ENCODE measurements at places on chromosomes 2 and 18.
A peak's percentile ranks its signal among the peaks of the same experiment; 100 is the strongest.

- DNase-seq: no peak
Measured at GRCh38 chr2:36562240-36562639, 35.7 kb downstream of the FEZ2 start.

- no peak for DNase-seq
Measured at GRCh38 chr2:45578056-45578843, 32.8 kb downstream of the SRBD1 start.

DNA sequence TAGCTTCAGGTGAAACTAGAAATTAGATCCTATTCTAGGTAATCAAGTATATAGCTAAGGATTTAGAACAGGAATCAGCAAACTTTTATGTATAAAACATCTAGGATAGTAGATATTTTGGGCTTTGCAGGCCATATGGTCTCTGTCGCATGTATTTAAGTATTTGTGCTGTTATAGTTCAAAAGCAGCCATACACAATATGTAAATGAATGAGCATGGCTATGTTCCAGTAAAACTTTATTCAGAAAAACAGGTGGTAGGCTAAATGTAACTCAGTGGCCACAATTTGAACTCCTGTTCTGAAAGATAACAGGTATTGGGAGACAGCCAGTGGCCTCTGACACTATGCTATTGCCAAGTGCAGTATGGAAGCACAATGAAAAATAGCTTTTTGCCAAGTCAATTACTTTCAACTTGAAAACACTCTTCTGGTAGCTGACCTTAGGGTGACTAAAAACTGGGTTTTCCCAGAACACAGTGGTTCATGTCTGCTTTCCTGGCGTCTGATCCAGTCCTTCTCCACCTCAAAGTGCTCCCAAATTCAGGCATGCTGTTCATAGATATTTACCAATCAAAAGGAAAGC is 304.7 kb upstream of the SYT4 start:
- DNase-seq: no peak

- peak; percentile 27 for DNase-seq
Measured at GRCh38 chr2:208175069-208175839, 11.9 kb upstream of the CRYGA start.

- DNase-seq: no peak
Measured at GRCh38 chr2:62540408-62541168, 34.6 kb upstream of the TMEM17 start.

DNA sequence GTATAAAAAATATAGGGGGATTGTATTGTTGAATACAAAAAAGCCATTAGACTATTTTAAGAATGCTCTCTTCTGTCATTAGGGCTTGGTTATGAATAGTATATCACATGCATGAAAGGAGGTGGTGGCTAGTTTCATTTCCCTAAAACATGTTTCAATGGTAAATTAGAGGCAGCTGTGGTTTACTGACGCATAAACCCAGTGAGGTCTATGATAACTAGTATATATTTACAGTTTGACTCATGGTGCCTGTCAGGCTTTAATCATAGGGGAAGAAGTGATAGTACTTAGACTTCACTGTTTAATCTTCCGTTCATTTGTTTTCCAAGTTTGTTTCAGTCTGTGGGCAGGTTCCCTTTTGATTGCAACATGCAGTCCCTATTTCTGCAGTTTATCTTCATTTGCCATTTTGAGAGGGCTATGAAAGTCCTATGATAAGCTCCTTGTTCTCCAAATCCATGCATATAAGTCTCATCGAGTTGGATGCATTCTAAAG is 55.1 kb upstream of the MAP4K3 start:
- DNase-seq: no peak

DNA sequence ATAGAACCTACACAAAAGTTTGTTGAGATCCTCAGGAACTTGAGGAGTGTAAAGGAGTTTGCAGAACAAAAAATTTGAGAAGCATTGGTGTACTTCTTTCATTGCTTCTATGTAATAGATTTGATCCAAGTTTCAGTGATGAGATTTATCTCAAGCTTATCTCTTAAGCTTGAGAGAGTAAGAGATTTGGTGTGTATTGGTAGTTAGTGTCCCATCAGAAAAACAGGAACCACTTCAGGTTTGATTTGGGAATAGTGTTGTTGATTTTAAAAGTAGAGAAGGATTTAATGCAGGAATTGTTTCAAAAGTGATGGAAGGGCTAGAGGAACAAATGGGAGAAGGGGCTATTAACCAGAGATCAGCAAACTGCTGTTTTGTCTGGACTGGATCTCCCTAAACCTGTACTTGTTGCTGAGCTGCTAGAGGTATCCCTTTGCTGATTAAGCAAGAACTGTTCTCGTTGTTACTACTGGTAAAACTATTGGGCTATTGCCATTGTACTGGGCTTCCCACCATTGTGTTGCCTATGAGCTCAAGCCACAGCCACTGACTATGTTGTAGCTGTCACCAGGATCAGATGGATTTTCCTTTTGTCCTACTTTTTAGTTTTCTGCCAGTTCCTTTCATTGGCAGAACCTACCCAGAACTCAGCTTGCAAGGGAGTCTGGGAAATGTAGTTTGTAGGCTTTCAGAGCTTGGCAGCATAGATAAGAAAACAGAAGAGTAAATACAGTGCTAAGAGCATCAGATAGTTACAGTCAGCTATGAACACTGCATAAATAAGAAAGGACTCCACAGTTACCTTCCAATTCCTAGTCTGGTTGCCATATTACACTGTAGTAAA is 39.3 kb downstream of the RAB10 start:
- DNase-seq: no peak

GRCh38 chr2:112156152-112156986 is 18.2 kb downstream of the FBLN7 start:
- peak; percentile 47 for DNase-seq

DNA sequence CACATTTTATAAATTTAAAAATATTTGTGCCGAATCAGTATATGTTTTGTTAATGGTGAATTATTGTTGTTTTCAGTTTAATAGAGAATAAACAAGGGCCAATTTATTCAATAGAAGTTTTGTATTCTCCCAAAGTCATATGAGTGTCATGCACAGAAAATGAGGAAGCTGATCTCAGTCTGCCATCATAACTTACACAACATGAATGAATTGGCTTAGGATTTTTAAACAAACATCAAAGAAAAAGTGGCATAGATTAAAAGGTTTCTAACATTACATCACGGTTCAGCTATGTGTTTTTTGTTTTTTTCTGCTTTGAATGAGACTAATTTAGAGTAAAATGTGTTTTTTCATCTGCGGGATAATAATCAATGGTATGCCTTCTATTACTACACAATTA is 123.4 kb upstream of the CTNNA2 start:
- no peak for DNase-seq

DNA sequence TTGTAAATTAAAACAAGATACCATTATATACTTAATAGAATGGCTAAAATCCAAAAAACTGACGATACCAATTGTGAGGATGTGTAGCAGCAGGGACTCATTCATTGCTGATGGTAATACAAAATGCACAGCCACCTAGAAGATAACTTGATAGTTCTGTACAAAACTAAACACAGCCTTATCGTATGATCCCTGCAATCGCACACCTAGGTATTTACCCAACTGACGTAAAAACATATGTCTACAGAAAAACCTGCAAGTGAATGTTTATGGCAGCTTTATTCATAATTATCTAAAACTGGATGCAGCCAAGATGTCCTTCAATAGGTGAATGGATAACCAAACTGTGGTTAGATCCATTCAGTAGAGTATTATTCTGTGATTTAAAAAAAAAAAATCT is 45.5 kb downstream of the TBC1D8 start:
- no peak for DNase-seq

- no peak for DNase-seq
Measured at GRCh38 chr2:189646521-189646920, 14.7 kb upstream of the ASNSD1 start.

DNA sequence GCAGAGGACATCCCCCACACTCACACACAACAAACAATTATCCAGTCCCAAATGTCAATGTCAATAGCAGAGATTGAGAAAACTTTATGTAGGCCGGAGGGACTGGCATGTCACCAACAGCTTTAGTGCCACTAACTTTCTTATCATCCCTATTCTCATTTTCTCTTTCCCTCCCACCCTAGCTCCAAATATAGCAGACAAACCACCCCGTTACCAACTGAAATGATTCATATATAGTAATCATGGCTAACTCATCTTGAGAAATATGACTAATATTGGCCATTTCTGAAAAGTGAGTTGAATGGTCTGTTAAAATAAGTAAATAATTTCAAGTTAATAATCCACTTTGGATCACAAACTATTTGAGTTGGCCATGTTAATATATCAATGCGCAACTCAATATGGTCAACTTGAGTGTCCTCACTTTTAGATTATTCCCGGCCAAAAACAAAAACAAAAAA is 242.1 kb upstream of the RND3 start:
- no peak for DNase-seq

DNA sequence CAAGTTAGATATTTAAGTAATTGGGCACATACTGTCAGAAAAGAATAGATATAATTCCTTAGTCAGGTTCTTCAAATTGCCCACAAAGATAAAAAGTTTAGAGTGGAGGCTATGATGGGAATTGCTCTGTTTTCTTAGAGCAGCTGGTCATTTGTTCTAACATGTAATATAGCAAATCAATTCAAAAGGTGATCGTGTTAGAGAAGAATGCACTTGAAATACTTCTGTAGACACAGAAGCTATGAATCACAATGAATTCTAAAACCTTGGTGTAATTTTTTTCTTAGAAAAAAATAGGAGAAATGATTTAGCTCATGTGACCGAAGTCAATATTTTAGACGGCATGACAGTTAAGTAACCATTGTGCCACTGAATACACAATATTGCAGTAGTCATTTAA is 918.1 kb upstream of the LRATD1 start:
- no peak for DNase-seq

DNA sequence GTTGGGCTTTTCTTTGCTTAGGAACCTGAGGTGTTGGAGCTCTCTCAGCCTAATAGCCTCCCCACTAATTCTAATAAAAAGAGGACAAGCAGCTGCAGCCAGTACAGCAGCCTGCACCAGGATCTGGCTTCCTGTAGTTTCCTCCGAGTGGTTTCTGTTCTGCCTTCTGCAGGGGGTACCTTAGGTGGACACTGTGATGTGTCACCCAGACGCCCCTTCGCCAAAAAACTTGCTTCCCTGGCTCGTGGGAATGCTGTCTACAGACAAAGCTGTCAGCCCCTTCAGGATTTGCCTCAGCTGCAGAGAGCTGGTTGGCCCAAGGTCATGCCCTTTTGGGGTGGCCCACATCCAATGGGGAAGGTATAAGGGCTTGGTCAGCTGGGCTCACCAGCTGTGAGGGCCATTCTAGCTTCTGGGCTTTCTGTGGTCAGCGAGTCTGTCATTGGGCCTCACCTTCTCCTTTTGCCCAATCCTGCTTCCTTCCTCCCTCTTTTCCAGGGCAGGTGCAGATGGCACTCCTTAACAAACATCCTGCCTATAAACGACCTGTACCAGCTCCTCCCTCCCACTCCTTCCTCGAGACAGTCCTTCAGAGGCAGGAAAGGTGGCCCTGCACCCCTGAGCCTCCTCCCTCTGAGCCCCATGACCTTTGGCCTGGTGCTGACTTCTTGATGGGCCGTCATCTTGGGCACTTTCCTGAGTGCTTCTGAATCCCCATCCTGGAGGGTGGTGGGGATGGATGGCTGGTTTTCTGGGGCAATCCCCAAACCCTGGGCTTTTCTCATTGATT is 44.0 kb upstream of the ROCK2 start:
- no peak for DNase-seq

DNA sequence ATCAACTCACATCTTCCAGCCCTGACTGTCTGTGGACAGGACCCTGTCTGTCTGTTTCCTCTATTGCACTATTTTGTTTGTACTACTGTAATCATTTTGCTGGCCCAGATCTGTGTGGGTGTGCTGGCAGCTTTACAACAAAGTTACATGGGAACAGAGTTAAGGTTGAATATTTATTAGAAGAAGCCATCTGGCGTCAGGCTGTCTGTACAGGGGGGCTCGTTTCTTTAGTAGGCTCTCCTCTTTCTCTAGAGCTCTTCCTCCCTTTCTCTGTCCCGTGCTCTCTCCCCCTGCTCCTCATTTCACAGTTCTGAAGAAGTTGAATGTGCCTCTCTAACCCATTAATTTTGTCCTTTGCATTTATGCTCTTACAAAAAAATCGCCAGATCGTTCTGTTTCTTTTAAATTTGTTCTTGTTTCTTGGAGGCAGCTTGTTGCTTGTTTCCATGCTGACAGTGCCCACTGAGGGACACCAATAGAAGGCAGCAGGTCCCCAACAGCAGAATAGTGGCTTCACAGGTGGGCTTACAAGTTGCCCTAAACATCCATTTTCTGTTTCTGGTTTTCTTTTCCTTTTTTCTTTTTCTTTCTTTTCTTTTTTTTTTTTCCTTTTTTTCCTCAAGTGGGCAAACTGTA is 315.2 kb upstream of the ZEB2 start:
- DNase-seq: no peak

- DNase-seq: no peak
Measured at GRCh38 chr2:119263656-119264055, 40.0 kb downstream of the STEAP3 start.

DNA sequence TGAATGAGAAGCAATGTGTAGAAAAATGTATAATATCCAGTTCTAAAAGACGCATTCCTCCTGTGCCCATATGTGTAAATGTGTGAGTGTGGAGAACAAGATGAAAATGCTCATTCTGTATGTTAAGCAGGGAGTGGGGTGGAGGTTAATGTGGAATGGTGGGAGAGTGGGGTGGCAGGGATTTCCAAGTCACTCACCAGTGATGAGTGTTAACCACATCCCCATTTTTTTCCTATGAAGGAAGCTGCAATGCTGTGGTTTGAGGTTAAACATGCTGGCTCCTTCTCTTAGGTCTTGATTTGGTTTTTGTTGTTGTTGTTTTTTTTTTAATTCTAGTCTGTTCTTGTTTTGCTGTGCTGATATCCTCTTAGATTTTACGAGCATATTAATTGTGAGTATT is 169.4 kb downstream of the NEDD4L start:
- no peak for DNase-seq

DNA sequence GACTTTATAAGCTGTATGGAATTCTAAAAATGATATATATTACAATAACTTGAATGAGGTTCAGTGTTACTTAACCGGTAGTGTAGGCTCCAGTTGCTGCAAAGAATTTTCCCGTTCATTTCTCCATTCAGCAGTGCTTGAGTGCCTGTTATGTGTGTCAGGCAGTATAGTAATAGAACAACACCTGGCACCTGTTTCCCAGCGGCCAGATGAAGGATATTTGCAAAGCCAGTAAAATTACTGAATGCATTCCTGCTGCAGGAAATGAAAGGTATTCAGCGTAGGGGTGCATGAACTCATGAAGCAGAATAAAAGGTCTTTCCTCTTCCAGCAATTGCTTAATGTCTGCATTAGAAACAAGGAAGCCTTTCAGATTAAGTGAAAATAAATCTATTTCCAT is 18.8 kb downstream of the YPEL5 start:
- DNase-seq: no peak

GRCh38 chr2:237053066-237053465 is 32.6 kb upstream of the COPS8 start:
- no peak for DNase-seq

DNA sequence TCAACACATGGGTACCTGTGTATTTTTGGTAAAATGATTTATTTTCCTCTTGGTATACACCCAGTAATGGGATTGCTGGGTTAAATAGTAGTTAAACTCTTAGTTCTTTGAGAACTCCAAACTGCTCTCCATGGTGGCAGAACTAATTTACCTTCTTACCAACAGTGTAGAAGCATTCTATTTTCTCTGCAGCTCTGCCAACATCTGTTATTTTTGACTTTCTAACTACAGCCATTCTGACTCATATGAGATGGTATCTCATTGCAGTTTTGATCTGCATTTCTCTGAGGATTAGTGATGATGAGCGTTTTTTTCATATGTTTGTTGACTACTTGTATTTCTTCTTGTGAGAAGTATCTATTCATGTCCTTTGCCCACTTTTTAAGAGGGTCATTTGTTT is 180.6 kb downstream of the FSIP2 start:
- no peak for DNase-seq

GRCh38 chr2:98737848-98738247 is 6.9 kb upstream of the MGAT4A start:
- no peak for DNase-seq
